ENCODE measurements at places on chromosomes 4 and X. TPM values are rescaled to one million over a fixed set of nuclear protein-coding genes. Genes with fewer than 3 reads are reported as not detected.

Gene MYL5
- 33.9 TPM for polyA plus RNA-seq

DNA sequence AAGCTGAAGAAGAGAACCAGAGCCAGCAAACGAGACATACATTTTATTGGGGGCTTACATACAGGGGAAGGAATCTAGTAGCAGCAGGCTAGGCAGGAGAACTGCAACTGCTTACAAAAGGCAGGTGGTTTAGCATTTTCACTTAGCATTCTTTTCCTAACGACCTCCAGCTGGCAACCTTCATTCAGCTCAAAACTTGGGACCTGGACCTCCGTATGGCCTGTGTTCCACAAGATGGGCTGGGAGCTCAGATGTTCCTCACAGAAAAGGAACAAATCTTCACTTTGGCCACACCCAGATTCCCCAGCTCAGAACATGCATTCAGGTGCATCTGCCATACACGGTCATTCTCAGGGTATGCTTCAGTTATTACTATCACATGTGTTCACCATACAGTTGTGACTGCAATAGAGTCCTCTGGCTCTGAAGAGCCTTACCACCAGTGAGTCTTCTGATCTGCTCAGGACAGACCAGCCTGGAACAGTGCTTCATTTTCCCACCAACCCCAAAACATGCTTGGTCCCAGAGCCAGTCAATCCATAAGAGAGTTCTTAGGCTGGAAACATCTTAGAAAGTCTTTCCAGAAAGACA is 29.6 kb upstream of the AP1AR start:
- no peak for DNase-seq

GRCh38 chr4:71680706-71681105 is 103.2 kb downstream of the GC start:
- DNase-seq, result no peak

DNA sequence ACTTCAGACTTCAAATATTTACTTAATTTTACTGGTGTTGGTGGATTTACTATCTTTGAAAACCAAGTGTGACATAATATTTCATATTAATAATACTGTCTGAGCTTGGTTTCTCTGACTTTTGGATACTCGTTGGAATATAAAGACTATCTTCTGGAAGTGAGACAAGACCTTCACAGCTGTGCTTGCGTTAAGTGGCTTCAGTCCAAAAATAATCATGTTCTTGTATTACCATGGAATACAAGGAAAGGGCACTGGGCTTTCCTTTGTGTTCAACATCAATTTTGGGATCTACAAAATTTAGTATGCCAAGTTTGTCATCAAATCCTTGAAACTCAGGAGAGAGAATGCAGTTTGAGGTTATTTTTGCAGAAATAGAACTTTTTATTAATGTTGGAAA is 712.4 kb upstream of the LCORL start:
- DNase-seq, result no peak

- no peak for DNase-seq
These were observed 66.2 kb downstream of the IRF2 start for GRCh38 chr4:184408021-184408683.

DNA sequence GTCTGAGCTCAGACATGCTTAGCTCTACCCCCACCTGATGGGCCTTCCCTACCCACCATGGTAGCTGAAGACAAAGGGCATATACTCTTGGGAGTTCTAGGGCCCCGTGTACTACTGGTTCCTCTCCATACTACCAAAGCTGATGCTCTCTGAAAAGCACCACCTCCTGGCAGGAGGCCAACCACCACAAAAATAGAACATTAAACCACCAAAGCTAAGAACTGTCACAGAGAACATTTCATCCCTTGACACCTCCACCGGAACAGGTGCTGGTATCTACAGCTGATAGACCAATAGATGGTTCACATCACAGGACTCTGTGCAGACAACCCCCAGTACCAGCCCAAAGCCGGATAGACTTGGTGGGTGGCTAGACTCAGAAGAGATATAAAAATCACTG is 13.4 kb downstream of the EDA2R start:
- DNase-seq, result no peak

GRCh38 chr4:79599691-79600090 is 191.7 kb upstream of the GK2 start:
- DNase-seq, result peak; percentile 18

Gene AMTN
- not detected for polyA plus RNA-seq

Gene AFM
- polyA plus RNA-seq, result 0.20 TPM

Gene EPGN
- polyA plus RNA-seq, result 1.7 TPM

DNA sequence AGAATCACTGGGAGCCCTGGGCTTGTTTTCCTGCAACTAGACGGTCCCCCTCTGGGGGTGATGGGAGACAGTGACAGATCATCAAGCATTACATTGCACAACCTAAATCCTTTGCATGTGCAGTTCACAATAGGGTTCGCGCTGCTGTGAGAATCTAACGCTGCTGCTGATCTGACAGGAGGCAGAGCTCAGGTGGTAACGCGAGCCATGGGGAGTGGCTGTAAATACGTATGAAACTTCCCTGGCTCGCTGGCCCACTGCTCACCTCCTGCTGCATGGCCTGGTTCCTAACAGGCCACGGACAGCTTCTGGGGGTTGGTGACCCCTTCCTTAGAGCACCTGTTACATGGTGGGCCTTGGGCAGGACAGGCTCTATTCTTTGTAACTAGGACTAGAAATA is 10.4 kb downstream of the PAQR3 start:
- DNase-seq, result no peak

Gene KLB
- 6.6 TPM for polyA plus RNA-seq

Gene CFI
- polyA plus RNA-seq, result 26.0 TPM

Gene HSFX4
- polyA plus RNA-seq, result 9.7 TPM

Gene RADX
- 6.2 TPM for polyA plus RNA-seq

GRCh38 chr4:103634236-103634635 is 85.5 kb downstream of the TACR3 start:
- DNase-seq, result no peak

DNA sequence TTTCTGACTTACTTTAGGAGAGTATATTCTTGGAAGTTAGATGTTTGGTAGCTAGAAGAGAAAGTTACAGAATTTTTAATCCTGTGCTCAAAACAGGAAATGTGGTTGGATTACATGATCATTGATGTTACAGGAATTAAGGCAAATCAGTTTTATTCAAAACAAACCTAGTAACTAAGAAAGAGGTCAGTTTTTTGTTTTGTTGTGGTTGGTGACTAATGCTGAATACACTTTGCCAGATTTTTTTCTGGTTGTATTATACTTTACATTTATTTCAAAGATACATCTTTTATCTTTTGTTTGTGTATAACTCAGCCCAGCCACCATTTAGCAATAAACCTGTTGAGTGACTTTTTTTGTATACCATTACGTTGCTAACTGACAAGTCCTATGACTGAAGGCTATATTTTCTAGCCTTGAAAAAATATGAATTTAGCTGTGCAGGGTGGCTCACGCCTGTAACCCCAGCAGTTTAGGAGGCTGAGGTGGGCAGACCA is 116.7 kb downstream of the KLHL8 start:
- no peak for DNase-seq

Gene FGFR3
- polyA plus RNA-seq, result 39.2 TPM

DNA sequence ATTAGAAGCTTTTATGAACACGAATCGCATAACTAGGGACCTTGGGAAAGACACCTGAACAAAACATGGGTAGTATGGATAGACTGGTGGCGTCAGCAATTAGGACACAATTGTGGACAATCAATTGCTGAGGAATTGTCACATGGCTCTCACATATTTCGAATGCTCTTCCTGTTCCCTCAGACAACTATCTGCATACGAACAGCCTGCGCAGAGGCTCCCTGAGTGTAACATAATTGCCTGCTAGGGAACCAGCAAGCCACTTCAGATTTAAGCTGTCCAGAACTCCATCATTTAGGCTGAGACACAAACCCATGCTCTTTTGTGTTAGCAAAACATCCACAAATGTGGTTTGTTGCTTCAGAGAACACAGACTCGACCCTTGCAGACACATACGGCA is 160.8 kb downstream of the MGST2 start:
- no peak for DNase-seq

GRCh38 chr4:16807355-16807754 is 91.1 kb downstream of the LDB2 start:
- DNase-seq, result no peak

- DNase-seq, result no peak
These were observed 357.9 kb downstream of the UNC5C start for GRCh38 chr4:95190751-95191436.

DNA sequence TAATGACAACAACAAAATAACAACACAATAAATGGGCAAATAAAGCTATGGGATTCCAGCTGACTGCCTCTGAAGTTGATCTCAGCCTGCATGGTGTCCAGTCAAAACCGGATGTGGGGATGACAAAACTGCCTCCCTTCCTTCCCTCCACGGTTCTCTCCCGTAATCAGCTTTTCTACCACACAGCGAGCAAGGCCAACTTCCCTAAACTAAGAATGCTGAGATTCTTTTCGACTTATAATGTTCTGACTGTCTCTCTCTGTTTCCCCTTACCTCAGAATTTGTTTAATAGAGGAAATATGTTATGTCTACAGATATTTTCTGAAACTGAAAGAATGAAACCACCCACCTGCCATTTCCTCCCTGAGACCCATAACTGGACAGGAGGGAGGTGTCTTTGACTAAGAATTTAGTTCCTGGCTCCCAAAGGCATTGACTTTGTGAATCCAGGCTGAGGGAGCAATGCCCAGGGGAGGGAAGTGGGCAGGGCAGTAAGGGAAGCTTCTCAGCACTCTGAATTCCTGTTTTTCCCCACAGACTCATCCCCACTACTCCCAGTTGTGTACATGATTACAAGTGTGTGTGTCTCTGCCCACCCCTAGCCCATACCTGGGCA is 1.0 kb upstream of the TLR1 start:
- DNase-seq, result peak; percentile 36

DNA sequence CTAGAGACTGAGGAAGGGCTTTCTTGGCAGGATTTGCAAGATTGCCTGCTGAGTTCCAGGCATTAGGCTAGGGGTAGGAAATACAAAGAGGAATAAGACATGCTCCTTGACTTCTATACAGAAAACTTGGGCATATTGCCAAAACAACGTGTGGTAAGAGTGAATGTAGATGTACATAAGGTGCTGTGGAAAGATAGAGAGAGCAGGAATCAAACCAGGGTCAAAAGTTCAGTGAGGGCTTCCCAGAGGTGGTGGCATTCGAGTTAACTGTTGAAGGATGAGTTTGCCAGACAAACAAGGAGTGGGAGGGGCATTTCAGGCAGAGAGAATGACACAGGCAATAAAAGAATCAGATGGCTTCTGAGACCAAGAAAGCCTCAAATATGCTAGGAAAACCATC is 187.9 kb downstream of the KDR start:
- no peak for DNase-seq

- no peak for DNase-seq
These were observed 186.5 kb upstream of the RPL34 start for GRCh38 chr4:108433832-108434231.

Gene UBE2D3
- polyA plus RNA-seq, result 286 TPM

DNA sequence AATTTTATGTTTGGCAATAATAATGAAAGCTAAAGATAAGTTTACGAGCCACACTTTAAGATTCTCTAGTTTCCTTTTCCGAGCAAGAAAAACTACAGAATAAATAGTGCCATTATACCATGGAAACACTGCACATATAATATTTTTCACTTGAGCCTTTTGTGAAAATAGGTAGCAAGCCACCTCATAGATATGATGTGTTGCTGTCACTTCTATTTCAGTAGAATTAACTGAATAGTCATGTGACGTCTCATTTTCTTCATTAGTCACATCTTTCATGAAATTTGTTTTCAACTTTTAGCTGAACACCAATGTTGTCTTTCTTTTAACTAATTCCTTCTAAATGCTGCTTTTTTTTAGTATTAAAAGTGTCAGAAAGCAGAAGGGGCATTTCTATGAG is 574.3 kb downstream of the INPP4B start:
- DNase-seq, result no peak

DNA sequence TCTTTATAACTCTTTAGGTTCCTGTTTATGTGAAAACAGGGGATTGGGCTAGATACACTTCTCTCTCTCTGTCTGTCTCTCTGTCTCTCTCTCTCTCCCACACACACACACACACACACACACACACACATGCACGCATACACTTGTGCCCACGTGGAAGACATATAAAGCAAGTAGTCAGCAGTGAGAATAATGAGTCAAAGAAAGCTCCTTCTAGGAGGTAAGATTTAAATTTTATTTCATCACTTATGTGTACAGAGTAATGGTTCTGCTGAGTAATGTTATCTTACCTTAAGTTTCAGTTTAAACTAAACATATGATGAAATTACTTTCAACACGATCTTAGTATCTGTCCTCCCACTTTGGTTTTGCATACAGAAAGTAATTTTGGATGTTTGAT is 243.0 kb upstream of the TEX13A start:
- no peak for DNase-seq

Gene MAGEB2
- 51.4 TPM for polyA plus RNA-seq

GRCh38 chrX:1788300-1788911 is 173.5 kb downstream of the ASMT start:
- no peak for DNase-seq

GRCh38 chr4:181006499-181007260 is 1236.5 kb upstream of the TENM3 start:
- DNase-seq, result no peak

GRCh38 chr4:2291705-2292645 is 30.1 kb upstream of the MXD4 start:
- no peak for DNase-seq

GRCh38 chr4:122879001-122879400 is 43.4 kb downstream of the NUDT6 start:
- DNase-seq, result no peak

Gene PITX2
- polyA plus RNA-seq, result 2.6 TPM

DNA sequence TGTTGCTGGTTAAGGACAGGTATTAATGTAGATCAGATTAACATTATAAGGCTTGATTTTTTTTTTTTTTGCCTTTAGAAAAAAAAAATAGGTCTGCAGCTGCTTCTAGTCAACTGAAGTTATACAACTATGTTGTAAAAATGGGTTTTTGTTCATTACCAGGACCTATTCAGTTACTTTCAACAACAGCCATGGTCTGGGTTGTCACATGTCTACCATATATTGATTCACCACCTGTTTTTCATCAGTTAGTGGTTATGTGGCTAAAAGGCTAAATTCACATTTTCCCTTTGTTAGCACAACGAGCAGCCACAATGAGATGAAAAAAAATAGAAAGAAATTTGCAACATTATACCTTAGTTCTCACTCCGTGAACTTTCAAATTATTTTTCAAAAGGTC is 45.5 kb downstream of the GLRB start:
- no peak for DNase-seq

DNA sequence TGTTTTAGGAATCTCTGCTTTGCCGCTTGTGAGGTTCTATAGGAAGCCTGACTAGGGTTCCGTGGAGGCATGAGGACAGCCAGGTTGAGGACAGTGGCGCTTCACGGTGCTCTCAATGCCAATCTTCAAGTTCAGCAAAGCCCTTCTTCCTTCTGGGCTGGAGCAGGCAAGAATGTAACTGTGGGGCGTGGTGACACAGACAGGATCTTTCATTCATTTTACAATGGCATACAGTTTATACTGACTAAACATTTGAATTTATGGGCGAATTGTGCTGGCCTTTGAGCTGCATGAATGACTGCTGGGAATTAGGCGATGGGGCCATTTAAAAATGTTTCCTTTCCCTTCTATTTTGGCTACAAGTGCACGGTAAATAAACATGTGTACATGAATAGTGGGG is 2.9 kb upstream of the NHS start:
- no peak for DNase-seq

GRCh38 chrX:138709886-138710791 is 1.4 kb downstream of the FGF13 start:
- DNase-seq, result peak; percentile 22

Gene FAM47A
- 10.3 TPM for polyA plus RNA-seq
